ENCODE measurements at places on chromosomes 6 and 20. TPM values are rescaled to one million over a fixed set of nuclear protein-coding genes. Genes with fewer than 3 reads are reported as not detected.

The TGM3 gene
- not detected for total RNA-seq

The LY6G6F gene
- total RNA-seq = not detected

The F13A1 gene
- 83.9 TPM for total RNA-seq

GRCh38 chr6:164122109-164122508 lies 707.6 kb downstream of the QKI start:
- no peaks in the 10 kb centered on the region for H3K4me1 ChIP-seq
- no peaks in the 10 kb centered on the region for H3K27me3 ChIP-seq
- H3K36me3 ChIP-seq = no peaks in the 10 kb centered on the region
- DNase-seq = no peak
- H3K27ac ChIP-seq = no peak overlapping the region

GRCh38 chr6:77124604-77125003 lies 338.7 kb downstream of the HTR1B start:
- H3K4me3 ChIP-seq = no peak overlapping the region
- no peak overlapping the region for H3K27ac ChIP-seq
- H3K36me3 ChIP-seq = no peaks in the 10 kb centered on the region
